ENCODE measurements at places on chromosomes 7 and 10.
A peak's percentile ranks its signal among the peaks of the same experiment; 100 is the strongest.

DNA sequence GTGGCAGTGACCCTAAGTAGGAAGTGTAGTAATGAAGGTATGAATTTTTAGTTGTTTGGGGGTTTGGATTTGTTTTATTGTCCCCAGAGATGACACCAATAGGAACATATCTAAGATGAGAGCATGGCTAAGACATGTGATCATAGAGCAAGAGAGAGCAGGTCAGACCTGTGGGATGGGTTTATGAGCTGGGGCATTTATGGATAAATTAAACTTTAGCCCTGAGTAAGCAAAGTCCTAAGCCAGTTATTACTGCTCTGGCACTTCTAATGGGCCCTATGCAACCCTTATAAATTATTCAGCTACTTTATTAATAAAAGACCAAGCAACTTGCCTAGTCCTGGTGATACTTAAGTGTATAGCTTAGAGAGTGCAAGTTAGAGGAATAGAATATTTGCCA is 85.1 kb downstream of the LRRC4 start:
- DNase-seq, result no peak

DNA sequence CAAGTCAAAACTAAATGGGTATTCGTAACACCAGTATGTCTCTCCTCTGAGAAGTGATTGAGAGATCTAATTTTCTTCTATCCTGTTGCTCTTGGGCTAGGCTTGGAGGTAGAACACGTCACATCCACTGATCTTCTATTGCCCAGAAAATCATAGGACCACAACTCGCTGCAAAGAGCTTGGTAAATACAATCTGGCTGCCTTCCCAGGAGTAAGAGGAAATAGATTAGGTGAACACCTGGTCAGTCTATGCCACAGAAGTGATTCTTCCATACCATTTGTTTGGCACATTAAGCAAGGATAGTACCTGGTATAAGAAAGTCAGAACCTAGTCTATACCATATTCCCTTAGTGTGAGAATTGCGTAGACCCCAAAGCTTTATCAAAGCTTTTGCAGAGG is 129.3 kb upstream of the PHYHIPL start:
- DNase-seq, result no peak

GRCh38 chr10:46277840-46278239 is 9.0 kb upstream of the ANTXRL start:
- no peak for DNase-seq

GRCh38 chr7:73904219-73905137 is 43.5 kb downstream of the TMEM270 start:
- DNase-seq, result peak; percentile 56

- no peak for DNase-seq
Measured at GRCh38 chr7:1671594-1672451, 1.7 kb downstream of the ELFN1 start.

GRCh38 chr7:30406664-30407425 is 71.7 kb downstream of the NOD1 start:
- DNase-seq, result peak; percentile 15

DNA sequence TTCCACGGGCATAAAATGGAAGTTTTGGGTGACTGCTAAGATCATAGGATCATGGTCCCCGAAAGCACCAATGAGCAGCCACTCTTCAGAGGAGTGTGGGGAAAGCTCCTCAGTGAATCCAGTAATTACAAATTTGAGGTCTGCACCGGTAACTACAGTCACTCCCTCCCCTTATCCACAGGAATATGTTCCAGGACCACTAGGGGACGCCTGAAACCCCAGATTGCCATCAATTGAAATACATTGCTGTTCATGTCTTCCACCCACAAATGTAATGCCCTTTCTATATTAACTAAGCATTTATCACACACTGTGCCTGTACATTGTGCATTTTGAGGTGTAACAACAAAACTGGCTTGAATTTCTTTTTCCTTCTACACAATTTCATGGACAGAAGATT is 447.9 kb upstream of the PFKP start:
- no peak for DNase-seq

DNA sequence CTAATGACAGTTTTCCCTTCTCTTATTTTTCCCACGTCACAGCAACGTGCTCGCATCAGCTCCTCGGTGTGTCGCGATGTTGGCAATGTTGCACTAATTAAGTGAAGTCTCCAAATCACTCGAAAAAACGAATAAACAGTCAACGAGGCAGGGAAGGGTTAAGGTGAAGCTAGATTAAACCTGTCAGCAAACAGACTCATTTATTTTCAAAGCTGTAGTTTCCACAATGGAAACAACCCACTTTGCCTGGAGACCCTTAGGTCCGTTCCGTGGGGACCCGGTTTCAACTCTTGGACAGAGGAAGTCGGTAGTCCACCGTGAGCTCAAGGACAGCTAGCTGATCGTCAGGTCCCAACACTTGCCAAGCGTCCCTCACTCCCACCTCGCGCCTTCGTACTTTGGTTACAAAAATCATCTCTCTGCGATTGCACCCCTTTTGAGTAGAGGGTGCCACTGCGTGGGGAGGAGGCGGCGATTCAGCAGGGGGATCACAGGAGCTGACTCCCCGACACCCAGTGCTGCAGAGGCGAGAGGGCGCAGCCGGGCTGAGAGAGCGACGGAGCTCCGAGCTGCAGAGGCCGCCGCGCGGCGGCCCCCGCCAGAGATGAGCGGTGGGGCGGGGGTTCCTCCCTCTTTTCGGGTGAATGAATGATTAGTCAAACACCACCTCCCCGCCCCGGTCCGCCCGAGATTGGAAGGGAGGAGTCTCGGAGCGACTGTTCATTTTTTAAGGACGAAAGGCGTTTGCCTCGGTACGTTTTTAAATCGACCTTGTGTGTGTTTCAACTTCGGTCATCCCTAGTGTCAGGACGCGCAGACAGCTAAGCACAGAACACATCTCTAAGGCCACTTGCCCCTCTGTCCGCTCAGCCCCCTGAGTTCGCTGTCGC is 1.3 kb upstream of the BMPER start:
- peak; percentile 45 for DNase-seq

- peak; percentile 17 for DNase-seq
Measured at GRCh38 chr7:91468256-91468655, 204.0 kb downstream of the FZD1 start.

GRCh38 chr7:33909755-33910154 is 4.4 kb downstream of the BMPER start:
- DNase-seq, result peak; percentile 86

- DNase-seq, result peak; percentile 90
Measured at GRCh38 chr7:112143582-112143981, 62.6 kb downstream of the DOCK4 start.

DNA sequence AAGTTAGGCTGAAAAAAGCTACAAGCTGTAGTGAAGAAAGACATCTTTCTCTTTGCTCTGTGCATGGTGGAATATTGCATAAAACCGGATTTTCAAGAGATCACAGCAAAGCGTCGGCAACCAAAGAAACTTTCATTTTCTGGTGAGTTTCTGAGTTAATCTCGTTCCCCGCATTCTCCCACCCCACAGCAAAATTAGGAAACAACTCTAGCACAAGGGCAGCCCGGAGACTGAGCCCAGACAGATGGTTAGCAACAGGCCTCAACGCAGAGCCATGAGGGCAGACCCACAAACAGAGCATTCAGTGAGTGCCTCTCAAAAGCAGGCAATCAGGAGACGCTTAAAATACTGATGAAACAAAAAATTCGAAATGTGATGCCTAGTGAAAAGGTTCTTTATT is 396.1 kb upstream of the KLF6 start:
- no peak for DNase-seq

DNA sequence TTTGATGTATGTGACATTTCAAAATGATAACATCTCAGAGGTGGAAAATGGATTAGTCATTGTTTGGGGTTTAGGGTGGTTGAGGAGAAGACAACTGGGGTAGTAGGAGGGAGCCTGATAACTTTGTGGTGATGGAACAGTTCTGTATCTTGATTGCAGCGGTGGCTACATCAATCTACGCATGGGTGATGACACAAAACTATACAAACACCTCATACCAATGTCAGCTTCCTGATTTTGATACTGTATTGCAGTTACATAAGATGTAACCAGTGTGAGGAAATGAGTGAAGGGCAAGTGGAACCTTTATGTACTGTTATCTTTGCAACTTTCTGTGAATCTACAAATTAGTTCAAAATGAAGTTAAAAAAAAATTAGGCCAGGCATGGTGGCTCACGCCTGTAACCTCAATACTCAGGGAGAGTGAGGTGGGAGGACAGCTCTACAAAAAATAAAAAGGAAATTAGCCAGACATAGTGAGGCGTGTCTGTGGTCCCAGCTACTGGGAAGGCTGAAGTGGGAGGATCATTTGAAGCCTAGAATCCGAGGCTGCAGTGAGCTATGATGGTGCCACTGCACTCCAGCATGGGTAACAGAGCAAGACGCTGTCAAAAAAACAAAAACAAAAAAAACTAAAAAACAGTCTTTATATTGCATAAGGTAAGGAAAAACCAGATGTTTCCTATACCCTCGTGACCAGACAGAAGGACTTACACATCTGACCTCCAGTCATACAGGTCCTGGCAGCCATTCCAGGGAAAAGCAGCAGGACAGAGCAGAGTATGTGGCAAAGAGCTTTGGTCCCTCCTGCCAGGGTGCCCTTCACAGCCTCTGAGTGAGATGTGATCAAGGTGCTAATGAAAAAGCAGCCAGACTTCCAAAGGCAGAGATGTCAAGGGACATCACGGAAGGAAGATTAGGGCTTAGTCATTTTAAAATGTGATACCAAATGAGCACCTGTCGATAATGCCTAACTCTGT is 50.8 kb downstream of the CYTH3 start:
- peak; percentile 66 for DNase-seq

DNA sequence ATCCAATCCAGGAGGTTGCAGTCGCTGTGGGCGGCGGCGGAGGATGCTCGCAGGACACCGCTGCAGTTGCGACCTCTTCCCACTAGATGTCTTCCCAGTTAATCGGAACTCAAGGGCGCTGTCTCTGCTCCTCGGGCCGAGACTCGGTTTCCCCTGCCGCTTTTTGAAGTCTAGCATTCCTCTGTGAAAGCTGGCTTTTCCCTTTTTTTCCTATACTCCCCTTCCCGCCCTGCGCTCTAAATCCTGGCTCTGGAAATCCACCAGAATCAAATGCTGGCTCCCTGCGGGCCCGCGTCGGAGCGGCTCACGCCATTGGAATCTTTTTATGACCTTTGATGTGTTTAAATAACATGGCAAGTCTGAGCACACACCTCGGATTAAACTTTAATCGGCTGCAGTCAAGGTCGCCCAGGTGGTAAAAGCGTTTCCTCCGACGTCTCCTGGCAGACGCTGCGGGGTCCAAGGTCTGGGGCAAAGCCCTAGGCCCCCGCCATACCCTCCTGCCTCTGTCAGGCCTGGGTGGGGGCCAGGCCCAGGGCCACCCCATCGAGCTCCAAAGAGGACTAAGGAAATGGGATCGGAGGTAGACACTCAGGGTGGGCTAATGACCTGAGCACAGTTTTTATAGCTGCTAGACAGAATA is 10.7 kb upstream of the HOXA13 start:
- DNase-seq, result peak; percentile 41

All from fibroblast of lung (primary cell).